ENCODE measurements at places on chromosomes 5 and 9. TPM values are rescaled to one million over a fixed set of nuclear protein-coding genes. Genes with fewer than 3 reads are reported as not detected.
A peak's percentile ranks its signal among the peaks of the same experiment; 100 is the strongest.

DNA sequence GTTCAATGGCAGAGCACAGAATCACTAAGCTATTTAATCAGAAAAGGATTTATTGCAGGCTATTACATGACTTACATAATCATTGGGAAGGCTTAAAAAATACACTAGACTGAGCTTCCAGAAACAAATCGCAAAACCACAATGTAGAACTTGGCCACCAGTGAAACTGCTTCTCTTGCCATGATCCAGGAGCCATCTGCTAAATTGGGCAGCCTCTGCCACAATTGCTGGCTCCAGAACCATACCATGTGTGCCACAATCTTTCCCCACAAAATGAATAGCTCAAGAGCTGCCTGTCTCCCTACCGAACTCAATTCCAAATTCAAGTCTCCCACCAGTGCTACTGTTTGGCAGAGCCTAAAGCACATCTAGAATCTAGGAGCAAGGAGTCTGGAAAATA lies 9.8 kb upstream of the ERAP1 start:
- no peaks in the 10 kb centered on the region for H3K27me3 ChIP-seq
- H3K27ac ChIP-seq, result no peak overlapping the region
- H3K36me3 ChIP-seq, result no peaks in the 10 kb centered on the region
- no peak overlapping the region for H3K4me3 ChIP-seq

DNA sequence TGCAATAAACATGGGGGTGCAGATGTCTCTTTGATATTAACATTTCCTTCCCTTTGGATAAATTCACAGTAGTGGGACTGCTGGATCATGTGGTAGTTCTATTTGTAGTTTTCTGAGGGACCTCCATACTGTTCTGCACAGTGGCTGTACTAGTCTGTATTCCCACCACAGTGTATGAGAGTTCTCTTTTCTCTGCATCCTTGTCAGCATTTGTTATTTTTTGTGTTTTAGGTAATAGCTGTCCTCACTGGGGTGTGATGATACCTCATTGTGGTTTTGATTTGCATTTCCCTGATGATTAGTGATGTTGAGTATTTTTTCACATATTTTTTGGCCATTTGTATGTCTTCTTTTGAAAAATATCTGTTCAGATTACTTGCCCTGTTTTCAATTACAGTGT lies 562.5 kb downstream of the CSNK1G3 start:
- no peak for DNase-seq
- H3K27me3 ChIP-seq, result no peaks in the 10 kb centered on the region
- H3K27ac ChIP-seq, result no peak overlapping the region
- no peaks in the 10 kb centered on the region for H3K36me3 ChIP-seq
- H3K4me1 ChIP-seq, result peaks cover 14% of the 10 kb centered on the region

- peaks cover 66% of the 10 kb centered on the region for H3K27me3 ChIP-seq
- H3K4me1 ChIP-seq, result no peaks in the 10 kb centered on the region
- DNase-seq, result peak; percentile 16
- no peak within 1 kb of the TSS for H3K4me3 ChIP-seq
- no peaks in the 10 kb centered on the region for H3K36me3 ChIP-seq
These were observed at the start of gene PCDHGB2 for GRCh38 chr5:141359790-141360426. TSS of gene PCDHGB2 (plus strand) at chr5:141359994. CDS start at chr5:141360136, 142 bp downstream.

Gene IL4
- total RNA-seq, result not detected

DNA sequence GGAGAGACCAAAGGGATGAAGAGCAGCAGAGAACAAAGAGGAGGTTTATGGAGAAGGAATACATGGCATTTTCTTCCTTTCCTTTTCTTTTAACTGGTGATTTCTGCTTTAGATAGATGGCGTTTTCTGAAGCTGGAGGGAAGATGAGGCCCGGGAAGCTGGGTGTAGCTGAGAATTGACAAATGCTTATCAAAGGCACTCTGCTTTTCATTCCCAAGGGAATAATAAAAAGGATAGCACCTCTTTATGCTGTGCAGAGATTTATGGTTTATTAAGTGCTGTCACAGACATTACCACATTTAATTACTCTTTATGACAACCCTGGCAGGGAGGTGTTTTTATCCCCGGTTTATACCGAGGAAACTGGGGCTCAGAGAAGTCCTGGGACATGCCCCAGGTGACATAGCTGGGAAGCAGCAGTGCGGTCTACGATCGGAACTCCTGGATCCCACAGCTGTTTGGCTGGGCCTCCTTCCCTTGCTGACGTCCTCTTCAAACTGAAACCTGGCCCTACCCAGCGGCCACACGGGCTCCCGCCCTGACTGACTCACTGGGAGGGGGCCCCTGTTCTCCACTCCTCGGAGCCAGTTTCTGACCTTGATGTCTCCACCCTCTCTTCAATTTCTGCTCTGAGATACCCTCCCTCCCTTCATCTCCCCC lies 8.2 kb upstream of the EPB41L4B start:
- no peaks in the 10 kb centered on the region for H3K4me1 ChIP-seq
- peaks cover 1% of the 10 kb centered on the region for H3K27me3 ChIP-seq
- H3K36me3 ChIP-seq, result no peaks in the 10 kb centered on the region
- H3K27ac ChIP-seq, result no peak overlapping the region
- H3K4me3 ChIP-seq, result no peak overlapping the region
- DNase-seq, result no peak

DNA sequence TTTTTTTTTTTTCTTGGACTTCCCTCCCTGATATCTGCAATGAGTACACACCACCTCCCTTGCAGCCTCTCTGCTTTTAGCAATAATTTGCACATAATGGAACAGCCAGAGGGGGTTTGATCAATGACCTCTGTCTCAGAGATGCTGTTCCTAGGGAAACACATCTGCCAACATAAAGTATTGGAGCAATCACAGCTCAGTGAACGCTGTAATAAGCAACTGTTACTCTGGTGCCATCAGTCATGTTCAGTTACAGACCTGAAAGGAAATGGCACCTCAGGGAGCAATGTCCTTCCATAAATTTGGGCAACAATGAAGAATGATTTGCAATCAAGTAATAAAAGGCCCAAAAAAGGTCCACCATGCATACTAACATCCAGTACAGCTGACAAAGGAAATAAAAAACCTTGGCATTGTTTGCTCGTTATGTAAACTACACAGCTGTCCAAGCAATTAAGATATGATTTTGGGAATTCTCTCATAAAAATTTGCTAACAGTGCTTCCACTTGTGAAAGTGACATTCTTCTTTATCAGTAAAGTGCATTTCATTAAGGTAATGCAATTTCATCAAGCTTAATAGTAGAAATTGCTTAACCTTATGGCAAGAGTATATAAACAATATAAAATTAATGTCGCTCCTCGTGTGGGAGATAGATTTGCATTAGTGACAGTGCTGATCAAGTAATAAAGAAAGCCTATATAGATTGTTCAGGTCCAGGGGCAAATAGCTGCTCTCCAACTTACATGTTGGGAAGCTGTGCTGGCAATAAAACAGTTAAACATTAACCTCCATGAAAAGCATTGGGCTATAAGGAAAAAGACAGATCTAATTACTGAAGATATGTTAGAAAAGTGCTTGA lies 167.8 kb downstream of the RASEF start:
- no peak overlapping the region for H3K4me3 ChIP-seq
- H3K36me3 ChIP-seq, result no peaks in the 10 kb centered on the region
- no peaks in the 10 kb centered on the region for H3K27me3 ChIP-seq
- H3K27ac ChIP-seq, result no peak overlapping the region
- no peak for DNase-seq
- H3K4me1 ChIP-seq, result no peaks in the 10 kb centered on the region

- DNase-seq, result no peak
- no peaks in the 10 kb centered on the region for H3K4me1 ChIP-seq
- H3K27ac ChIP-seq, result no peak overlapping the region
- H3K4me3 ChIP-seq, result no peak overlapping the region
- peaks cover 4% of the 10 kb centered on the region for H3K36me3 ChIP-seq
These were observed 115.5 kb upstream of the DMRT1 start for GRCh38 chr9:726005-726404.

- H3K27ac ChIP-seq, result no peak overlapping the region
- no peak for DNase-seq
- no peaks in the 10 kb centered on the region for H3K36me3 ChIP-seq
- H3K4me3 ChIP-seq, result no peak overlapping the region
- H3K4me1 ChIP-seq, result no peaks in the 10 kb centered on the region
These were observed 90.5 kb downstream of the RASEF start for GRCh38 chr9:82972446-82972845.

Gene COL15A1
- not detected for total RNA-seq

DNA sequence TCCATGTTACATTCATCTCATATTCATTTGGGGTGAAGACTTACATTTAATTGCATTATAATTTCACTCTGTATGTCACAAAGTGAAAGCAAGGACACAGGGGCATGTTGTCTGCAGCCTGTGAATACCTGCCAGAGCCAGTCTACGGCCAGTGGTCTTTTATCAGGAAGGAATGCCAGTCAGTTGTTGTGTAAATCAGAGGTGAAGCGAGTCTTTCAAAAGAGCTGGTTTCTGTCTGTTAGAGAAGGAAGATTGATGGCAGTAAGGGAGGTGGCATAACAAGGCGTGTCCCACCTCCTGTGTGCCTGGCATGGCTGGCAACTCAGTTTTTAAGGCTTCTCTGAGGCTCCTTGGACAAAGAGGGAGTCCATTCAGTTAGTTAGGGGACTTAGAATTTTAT lies 18.1 kb upstream of the SYK start:
- H3K27ac ChIP-seq, result no peak overlapping the region
- H3K27me3 ChIP-seq, result no peaks in the 10 kb centered on the region
- no peak overlapping the region for H3K4me3 ChIP-seq
- no peak for DNase-seq

Gene GARIN3
- not detected for total RNA-seq

DNA sequence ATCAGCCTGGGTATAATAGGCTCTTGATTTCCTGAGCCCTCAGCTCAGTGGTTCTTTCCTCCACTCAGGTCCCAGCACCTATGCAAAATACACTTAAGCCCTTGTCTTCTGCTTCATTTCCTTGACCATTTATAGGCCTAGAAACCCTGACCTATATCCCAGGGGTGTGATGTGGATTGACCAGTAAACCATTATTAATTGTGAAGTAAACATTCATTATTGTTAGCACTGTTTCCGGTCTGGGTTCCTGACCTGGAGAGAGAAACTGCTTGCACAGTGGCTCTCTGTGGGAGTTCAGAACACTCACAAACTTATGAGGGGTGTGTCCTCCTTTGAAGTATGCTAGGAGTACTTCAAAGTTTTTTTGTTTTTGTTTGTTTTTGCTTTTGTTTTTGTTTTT lies 19.6 kb upstream of the TOMM5 start:
- H3K27ac ChIP-seq, result no peak overlapping the region
- H3K27me3 ChIP-seq, result peaks cover 17% of the 10 kb centered on the region
- no peak overlapping the region for H3K4me3 ChIP-seq
- H3K36me3 ChIP-seq, result no peaks in the 10 kb centered on the region
- H3K4me1 ChIP-seq, result no peaks in the 10 kb centered on the region

- no peak overlapping the region for H3K27ac ChIP-seq
- no peaks in the 10 kb centered on the region for H3K4me1 ChIP-seq
- no peak overlapping the region for H3K4me3 ChIP-seq
These were observed 260.1 kb downstream of the PRELID2 start for GRCh38 chr5:145574889-145575573.

GRCh38 chr9:137454145-137454596 lies 5.0 kb downstream of the NSMF start:
- peaks cover 7% of the 10 kb centered on the region for H3K36me3 ChIP-seq
- H3K4me3 ChIP-seq, result peak overlapping the region; percentile 47
- DNase-seq, result peak; percentile 48
- no peaks in the 10 kb centered on the region for H3K27me3 ChIP-seq

Gene MAT2B
- total RNA-seq, result 93.1 TPM

- no peak overlapping the region for H3K27ac ChIP-seq
- no peaks in the 10 kb centered on the region for H3K36me3 ChIP-seq
- H3K27me3 ChIP-seq, result no peaks in the 10 kb centered on the region
- peaks cover 5% of the 10 kb centered on the region for H3K4me1 ChIP-seq
These were observed 54.1 kb upstream of the ABL1 start for GRCh38 chr9:130780865-130781504.

- H3K36me3 ChIP-seq, result no peaks in the 10 kb centered on the region
- H3K27me3 ChIP-seq, result no peaks in the 10 kb centered on the region
- no peak overlapping the region for H3K27ac ChIP-seq
- H3K4me1 ChIP-seq, result no peaks in the 10 kb centered on the region
- no peak for DNase-seq
These were observed 117.5 kb downstream of the SLC1A3 start for GRCh38 chr5:36723912-36724311.

DNA sequence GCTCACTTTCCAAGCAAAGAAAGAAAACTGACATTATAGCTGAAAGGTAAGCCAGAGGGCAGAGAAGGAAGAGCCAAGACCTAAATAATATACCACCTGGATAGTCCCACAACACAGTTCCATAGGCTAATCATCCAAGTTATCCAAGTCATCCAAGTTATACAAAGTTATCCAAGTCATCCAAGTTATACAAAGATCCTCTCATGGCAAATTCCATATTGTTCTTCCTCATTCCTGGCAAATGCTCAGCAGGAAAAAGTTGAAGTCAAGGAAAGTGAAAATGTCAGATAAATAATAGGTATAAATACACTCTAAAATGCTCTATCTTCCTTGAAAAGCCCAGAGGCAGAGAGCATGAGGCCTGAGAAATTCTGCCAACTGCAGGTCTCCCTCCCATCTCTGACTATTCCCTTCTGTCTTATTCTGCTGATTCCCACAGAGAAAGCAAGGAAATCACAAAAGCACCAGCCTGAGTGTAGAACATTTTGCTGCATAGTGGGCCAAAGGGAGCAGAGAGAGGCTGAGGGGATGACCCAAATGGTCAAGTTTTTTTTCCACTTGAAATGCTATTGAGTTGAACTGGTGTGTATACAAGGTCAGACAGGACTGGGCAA lies 12.5 kb downstream of the MCTP1 start:
- H3K4me1 ChIP-seq, result no peaks in the 10 kb centered on the region
- no peak for DNase-seq
- no peak overlapping the region for H3K27ac ChIP-seq
- H3K27me3 ChIP-seq, result peaks cover 16% of the 10 kb centered on the region

GRCh38 chr5:62790348-62790747 lies 211.7 kb downstream of the LRRC70 start:
- peaks cover 2% of the 10 kb centered on the region for H3K27me3 ChIP-seq
- no peak overlapping the region for H3K27ac ChIP-seq
- no peak overlapping the region for H3K4me3 ChIP-seq
- DNase-seq, result no peak
- H3K4me1 ChIP-seq, result no peaks in the 10 kb centered on the region

GRCh38 chr5:134451225-134451935 lies 39.7 kb upstream of the CDKN2AIPNL start:
- DNase-seq, result no peak
- H3K27me3 ChIP-seq, result no peaks in the 10 kb centered on the region
- H3K4me1 ChIP-seq, result no peaks in the 10 kb centered on the region

GRCh38 chr5:120533581-120533980 lies 69.5 kb downstream of the PRR16 start:
- no peak overlapping the region for H3K27ac ChIP-seq
- no peaks in the 10 kb centered on the region for H3K4me1 ChIP-seq
- H3K27me3 ChIP-seq, result no peaks in the 10 kb centered on the region
- no peak for DNase-seq

DNA sequence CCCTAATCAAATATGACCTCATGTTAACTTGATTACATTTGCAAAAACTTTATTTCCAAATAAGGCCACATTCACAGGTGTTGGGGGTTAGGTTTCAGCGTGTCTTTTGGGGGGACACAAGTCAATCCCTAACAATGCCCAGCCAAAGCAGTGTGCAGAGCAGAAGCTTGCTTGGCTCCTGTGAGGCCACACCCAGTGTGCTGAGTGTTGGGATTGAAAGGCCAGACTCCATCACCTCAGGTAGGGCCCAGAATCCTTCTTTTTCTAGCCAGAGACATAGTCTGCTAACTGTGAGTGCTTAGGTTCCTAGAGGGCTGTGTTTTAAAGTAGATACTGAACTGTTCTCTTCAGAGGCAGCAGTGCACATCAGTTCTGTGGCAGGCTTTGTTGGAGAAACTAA lies 27.9 kb downstream of the KDM4C start:
- H3K4me3 ChIP-seq, result no peak overlapping the region
- H3K4me1 ChIP-seq, result peaks cover 21% of the 10 kb centered on the region
- no peak for DNase-seq
- no peak overlapping the region for H3K27ac ChIP-seq
- H3K27me3 ChIP-seq, result no peaks in the 10 kb centered on the region
- no peaks in the 10 kb centered on the region for H3K36me3 ChIP-seq
